ENCODE measurements at places on chromosomes 1 and 21. TPM values are rescaled to one million over a fixed set of nuclear protein-coding genes. Genes with fewer than 3 reads are reported as not detected.

Gene SPRR4
- not detected for polyA plus RNA-seq

DNA sequence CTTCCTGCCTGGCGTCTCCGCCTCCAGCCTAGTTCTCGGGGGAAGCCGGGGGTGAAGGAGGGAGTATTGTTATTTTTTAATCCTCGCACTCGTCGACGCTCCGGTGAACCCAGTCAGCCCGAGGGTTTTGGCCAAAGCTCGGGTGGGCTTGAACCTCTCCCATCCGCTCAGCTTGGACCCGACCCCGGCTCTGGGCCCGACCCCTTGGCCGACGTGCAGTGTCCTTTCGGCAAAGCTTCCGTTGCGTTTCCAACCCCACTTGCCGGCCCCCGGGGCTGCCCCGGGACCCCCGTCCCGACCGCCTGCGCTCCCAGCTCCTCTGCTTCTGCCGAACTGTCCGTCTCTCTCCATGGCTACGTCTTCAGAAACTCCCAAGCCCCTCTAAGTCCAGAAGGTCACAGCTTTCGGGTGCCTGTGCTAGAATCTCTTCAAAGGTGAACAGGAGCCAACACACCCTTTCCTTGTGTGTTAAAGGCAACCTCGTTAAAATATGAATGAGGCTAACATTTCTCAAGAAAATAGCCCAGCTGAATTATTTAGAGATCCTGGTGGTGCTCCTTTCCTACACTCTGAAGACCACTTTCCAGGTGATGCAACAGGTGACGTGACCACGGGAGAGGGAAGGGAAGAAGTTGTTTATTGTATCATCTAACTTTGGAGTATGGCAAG is 647 bp downstream of the DESI2 start:
- no peak for DNase-seq

GRCh38 chr1:170481000-170481399 is 51.0 kb upstream of the GORAB start:
- DNase-seq: no peak

GRCh38 chr21:43919871-43920801 is 55.1 kb downstream of the AGPAT3 start:
- DNase-seq: no peak

- no peak for DNase-seq
These were observed 61.1 kb downstream of the FMN2 start for GRCh38 chr1:240152611-240153297.

GRCh38 chr1:32963746-32964460 is 706 bp downstream of the RNF19B start:
- DNase-seq: peak; percentile 79

GRCh38 chr1:67801903-67802302 is 31.4 kb downstream of the GNG12 start:
- no peak for DNase-seq

Measured in CD4-positive, CD25-positive, alpha-beta regulatory T cell (primary cell).